ENCODE measurements at places on chromosomes 2 and 18.

DNA sequence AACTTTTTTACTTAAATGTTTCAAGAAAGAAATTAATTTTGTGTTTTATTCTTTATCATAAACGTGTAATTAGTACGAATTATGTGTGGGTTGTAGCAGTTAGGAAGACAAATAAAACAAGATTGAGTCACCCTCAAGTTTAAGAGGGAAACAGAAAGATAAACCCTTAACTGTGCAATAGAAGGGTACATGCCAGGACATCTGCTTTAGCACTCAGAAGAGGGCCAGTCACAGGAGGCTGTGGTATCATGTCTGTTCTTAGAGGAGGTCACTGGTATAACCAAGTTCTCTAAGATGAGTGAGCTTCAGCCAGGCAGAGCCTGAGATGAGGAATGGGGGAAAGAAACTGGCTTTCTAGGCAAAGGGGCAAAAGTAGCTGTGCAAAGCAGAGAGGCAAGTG lies 42.4 kb upstream of the GRHL1 start:
- DNase-seq: no peak

DNA sequence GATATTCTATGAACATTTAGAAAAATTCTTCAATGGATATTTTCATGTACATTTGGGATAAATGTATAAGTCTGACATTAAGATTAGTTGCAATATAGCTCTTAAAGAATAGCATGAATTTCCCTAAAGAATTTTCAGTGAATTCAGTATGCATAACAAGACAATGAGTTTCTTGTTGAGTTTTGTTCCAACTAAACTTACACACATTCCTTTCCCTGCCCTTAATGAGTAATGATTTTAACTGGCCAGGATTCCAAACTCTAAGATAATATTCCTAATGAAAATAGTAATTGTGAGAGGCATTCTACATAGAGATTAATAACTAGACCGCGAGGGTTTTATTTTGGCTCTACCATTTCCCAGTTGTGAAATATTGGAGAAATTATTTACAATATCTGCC lies 390.3 kb upstream of the GALNT5 start:
- no peak for DNase-seq

- no peak for DNase-seq
Measured at GRCh38 chr2:150690870-150691269, 203.4 kb upstream of the RND3 start.

DNA sequence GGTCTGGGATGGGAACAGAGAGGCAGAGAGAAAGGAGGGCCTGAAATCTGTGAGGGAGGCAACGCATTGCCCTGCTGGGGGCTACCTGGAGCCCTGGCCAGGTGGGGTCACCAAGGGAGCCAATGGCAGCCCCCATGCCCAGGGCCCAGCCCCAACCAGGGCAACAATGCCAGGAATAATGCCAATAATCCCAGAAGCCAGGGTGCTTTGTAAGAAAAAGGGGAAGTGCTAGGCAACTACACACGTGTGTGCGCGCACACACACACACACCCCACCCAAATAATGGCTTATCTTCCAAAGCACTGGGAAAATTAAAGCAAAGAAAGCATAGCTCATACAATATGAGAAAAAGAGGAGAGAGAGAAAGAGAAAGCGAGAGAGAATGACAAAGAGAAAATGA lies 7.0 kb upstream of the CLEC4F start:
- DNase-seq: no peak

DNA sequence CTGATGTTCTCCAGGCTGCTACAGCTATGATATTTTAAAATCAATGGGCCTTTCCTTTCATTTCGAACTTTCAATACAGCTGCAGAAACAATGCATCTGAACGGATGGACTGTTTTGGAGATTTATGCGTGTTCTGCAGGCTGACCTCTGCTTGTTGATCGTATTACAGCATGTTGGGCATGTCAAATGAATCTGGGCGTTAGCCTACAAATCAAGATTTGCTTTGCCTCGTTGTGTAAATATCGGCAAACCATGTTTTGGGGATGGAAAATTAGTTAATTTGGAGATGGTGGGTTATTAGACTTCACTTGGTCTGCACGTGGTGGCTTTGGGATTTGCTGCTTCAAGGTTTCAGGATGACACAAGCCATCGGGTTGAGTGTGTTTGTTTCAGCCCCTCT lies 129.3 kb downstream of the AGAP1 start:
- no peak for DNase-seq

DNA sequence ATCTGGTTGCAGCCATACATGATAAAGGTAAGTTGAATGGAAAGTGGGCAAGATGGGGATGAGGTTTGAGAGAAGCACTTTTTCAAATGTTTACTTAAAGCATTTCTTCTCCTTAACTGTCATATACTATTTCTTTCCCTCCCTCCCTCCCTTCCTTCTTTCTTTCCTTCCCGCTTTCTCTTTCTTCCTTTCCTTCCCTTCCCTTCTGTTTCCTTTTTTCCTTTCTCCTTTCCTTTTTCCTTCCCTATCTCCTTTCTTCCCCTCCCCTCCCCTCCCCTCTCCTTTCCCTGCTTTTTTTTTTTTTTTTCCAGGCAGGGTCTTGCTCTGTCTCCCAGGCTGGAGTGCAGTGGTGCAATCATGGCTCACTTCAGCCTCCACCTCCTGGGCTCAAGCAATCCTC lies 5.6 kb downstream of the SLC3A1 start:
- DNase-seq: no peak

DNA sequence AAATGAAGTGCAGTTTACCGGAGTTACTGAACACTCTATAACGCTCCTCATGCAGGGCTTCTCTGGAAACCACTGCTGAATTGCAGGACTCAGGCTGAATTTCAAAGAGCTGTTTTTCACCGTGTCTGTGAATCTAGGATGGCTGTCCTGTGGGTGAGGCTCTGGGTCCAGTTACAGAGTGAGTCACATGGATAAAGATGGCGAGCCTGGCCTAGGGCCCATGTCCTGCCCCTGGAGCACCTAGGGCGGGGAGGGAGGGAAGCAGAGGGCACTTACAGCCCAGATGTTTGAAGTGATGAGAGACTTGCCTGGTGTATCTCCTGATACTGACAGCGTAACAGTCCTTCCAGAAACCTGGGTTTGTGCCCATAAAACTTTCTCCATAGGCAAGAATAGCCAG lies 583.0 kb downstream of the IRS1 start:
- no peak for DNase-seq

DNA sequence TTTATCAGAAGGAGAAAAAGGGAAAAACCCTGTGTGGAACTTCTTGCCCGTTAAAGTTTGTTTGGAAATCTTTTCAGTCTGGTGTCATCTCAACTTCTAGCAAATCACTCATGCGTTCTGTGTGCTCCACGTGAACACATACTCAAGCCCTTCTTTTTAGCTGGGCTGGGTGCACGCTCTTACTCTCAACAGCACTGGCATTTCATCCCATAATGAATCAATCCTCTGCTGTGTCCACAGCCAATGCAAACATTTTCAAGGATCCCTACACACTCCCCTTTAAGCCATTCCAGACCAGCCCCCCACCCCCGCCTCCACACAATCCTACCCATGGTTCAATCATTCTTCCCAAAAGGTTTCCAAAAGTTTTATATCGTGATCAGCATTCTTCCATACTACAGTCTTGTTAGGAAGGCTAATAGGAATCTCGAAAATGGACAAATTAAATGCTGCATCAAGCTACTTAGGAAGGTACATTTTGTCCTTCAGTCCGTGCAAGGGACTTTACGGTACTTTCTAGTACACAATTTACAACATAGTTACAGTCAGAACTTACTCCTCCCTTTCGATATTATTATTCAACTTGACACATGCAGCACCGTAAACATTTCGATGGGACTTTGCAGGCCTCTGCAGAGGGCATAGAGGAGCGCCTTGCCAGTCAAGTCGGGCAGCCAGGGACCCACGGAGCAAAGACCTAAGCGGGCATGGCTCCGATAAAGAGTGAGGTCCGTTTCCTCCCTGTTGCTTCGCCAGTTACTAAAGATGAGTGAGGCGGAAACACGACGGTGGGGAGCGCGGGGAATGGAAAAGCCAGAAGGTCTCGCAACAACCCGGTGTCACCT lies 1.4 kb downstream of the PTGR3 start:
- DNase-seq: no peak

GRCh38 chr2:160256507-160256906 lies 56.4 kb upstream of the ITGB6 start:
- DNase-seq: no peak

- DNase-seq: no peak
Measured at GRCh38 chr2:27381577-27382181, 1.1 kb upstream of the ZNF513 start.

Measured in activated gamma-delta T cell treated with Interleukin-2 at 50 U/mL for 16 hours (primary cell).